Body of pancreas (tissue), 4 donors: ENCODE measurements at places on chromosomes 12 and 14. TPM values are rescaled to one million over a fixed set of nuclear protein-coding genes. Genes with fewer than 3 reads are reported as not detected.

GRCh38 chr14:89473989-89474388, 57.0 kb upstream of the FOXN3 start:
- H3K36me3 ChIP-seq = no peaks in the 10 kb centered on the region
- DNase-seq = no peak
- H3K4me1 ChIP-seq = peaks cover 16% of the 10 kb centered on the region
- H3K4me3 ChIP-seq = no peak overlapping the region
- no peak overlapping the region for H3K27ac ChIP-seq
- H3K27me3 ChIP-seq = no peaks in the 10 kb centered on the region

GRCh38 chr12:67996347-67996746, 7.1 kb downstream of the IFNG-AS1 start:
- DNase-seq = no peak
- H3K4me1 ChIP-seq = no peaks in the 10 kb centered on the region
- no peaks in the 10 kb centered on the region for H3K27me3 ChIP-seq
- H3K4me3 ChIP-seq = no peak overlapping the region
- no peaks in the 10 kb centered on the region for H3K36me3 ChIP-seq

DNA sequence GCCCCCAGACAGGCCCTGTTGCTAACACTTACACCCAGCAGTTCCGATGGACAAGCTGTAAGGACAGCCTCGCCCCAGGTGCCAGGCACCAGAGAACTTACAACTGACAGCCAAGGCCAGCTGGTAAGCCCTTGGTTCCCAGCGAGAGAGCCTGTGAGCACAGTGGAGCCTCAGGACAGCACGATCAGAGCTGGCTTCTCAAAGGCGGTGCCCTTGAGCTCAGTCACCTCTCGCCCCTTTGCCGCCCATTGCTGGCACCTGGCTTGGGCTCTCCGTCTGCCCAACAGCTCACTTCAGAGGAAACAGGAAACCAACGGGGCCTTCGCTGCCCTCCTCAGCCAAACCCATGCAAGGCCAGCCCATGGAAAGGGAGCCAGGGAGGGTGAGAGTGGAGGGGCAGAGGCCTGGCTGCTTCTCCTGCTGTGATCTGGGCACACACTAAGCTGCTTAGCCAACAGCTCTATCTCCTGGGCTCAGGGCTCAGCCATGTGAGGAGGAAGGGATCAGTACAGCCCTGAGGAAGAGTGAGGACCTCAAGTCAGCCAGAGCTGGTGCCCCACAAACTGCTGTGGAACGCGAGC, 98.5 kb downstream of the SINHCAF start:
- H3K36me3 ChIP-seq = no peaks in the 10 kb centered on the region

DNA sequence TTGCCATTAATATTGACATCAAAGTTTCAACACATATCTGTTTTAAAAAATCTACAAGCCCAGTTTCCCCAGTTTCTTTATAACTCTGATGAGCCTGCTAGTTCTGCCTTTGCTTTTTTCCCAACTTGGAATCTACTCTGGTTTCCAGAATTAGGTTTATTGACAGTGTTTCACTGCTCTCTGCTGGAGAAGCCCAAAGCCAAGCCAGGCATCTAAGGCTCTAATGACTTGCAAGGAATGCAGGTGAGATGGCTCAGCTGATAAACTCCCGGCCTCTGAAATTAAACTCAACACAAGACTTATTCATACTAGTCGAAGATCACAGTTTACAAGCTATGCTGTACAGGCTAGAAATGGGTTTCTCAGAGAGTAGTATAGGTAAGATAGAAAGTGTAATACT, 54.3 kb downstream of the HMGA2 start:
- peak overlapping the region; percentile 22 for H3K27ac ChIP-seq
- no peaks in the 10 kb centered on the region for H3K36me3 ChIP-seq
- no peak overlapping the region for H3K4me3 ChIP-seq

DNA sequence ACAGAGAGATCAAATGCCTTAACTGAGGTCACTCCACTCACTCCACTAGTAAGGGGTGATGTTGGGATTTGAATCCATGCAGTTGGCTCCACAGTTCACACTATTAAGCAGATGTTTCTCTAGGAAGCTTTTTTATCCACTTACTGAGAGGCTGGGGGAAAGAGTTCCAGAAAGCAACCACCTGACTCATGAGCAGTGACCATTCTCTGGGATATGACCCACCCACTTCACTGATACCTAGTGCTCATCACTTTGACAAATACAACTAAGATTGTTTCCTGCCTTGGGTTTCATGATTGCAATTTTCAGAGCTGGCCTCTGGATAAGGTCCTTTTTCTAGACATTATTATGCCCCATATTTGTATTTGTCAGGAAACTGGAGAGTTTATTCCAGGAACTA, 152.1 kb upstream of the PLEKHG7 start:
- peaks cover 72% of the 10 kb centered on the region for H3K4me1 ChIP-seq
- no peak for DNase-seq
- H3K27me3 ChIP-seq = no peaks in the 10 kb centered on the region
- H3K27ac ChIP-seq = no peak overlapping the region
- no peaks in the 10 kb centered on the region for H3K36me3 ChIP-seq

DNA sequence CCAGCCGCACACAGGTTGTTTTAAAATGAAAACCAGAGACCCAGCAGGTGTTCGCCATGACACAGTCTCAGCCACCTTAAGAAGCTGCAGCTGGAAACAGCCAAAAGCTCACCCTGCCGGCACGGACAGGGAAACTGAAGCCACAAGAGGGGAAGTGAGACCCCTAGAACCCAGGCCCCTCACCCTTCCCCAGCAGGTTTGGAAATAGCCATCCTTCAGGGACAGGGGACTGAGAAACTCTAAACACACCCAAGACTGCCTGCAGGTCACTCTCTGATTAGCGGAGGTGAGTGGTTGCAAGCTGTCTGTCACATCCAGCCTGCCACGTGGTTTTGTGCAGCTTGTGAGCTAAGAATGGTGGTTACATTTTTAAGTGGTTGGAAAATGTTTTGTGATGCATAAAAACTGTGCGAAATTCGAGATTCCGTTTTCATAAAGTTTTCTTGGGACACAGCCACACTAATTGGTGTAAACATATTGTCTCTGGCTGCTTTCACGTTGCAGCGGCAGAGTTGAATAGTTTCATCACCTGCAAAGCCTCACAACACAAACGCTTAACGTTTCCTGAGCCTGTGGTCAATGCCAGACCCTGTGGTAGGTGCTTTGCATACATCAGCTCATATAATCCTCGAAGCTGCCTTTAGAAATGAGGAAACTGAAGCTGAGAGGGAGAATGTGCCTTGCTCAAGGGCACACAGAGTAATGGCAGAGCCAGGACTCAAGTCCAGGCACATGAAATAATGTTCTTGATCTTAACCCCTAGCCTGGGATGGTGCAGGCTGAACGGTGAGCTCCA, 1.7 kb upstream of the SELPLG start:
- H3K4me3 ChIP-seq = no peak overlapping the region
- H3K27me3 ChIP-seq = no peaks in the 10 kb centered on the region
- H3K36me3 ChIP-seq = no peaks in the 10 kb centered on the region
- DNase-seq = peak; percentile 44

The CLEC4C gene
- total RNA-seq = not detected

DNA sequence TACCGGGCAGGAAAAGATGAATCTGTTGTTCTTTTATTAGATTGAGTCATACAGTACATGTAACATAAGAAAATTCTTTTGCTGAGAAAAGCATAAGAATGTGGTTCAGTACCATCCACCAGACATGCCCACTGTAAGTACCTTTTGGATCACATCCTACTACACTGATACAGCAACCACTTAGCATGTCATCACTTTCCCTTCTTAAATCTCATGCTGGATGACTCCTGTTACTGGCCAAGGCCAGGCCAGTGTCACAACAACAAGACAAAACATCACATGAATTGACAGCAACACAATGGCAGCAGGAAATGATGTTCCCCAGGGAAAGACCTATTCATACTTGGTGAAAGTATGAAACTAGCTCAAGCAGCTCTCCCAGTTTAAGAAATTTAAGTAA, 46.4 kb downstream of the STXBP6 start:
- H3K27me3 ChIP-seq = no peaks in the 10 kb centered on the region
- DNase-seq = no peak
- no peak overlapping the region for H3K4me3 ChIP-seq

DNA sequence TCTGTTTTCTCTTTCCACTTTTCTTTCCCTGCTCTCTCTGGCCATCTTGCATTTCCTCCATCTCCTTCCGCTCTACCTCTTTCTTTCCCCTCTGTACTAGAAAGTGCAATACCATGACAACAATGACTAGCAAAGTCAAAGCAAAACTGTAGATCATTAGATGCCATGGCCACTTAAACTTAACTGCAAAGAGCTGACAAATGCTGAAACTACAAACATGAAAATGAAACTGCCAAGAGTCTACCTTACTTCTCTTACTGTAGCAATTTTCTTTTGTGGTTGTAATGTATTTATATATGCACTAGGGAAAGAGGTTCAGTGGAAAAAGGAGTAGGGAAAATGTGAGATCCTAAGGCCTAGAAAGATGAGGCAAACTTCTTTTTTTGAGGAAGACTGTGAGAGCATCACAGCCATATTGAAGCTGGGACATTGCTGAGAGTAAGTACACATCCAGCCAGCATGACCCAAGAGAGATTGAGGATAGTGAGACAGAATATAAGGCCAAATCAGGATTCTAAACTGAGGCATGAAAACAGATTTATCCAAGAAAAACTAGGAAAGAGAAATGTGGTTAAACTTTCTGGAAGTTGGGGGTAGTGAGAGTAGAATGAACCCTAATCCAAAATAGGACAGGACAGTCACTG, 276.6 kb upstream of the NAV3 start:
- H3K4me1 ChIP-seq = no peaks in the 10 kb centered on the region
- H3K27me3 ChIP-seq = no peaks in the 10 kb centered on the region
- no peak for DNase-seq
- H3K4me3 ChIP-seq = no peak overlapping the region

DNA sequence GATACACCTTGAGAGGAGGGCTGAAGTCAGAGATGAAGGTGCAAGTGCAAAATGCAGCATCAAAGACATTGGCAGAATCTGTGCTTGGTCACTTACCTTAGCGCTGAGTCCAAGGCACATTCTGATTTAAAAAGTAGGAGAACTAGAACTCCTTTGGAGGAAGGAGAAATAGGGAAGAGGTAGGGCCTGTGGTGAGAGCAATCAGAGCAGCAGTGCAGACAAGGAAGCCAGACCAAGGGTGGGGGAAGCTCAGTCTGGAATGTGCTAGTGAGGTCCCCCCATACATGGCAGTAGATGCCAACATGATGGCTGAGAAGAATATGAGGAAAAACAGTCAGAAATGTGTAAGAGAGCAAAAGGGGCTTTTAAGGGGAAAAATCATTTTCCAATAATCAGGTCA, 206.5 kb downstream of the SSPN start:
- DNase-seq = no peak
- peaks cover 2% of the 10 kb centered on the region for H3K36me3 ChIP-seq
- H3K4me1 ChIP-seq = no peaks in the 10 kb centered on the region
- H3K27ac ChIP-seq = no peak overlapping the region

The ERH gene
- total RNA-seq = 35.5 TPM

The SAMD15 gene
- 0.52 TPM for total RNA-seq

- no peak overlapping the region for H3K4me3 ChIP-seq
- no peaks in the 10 kb centered on the region for H3K4me1 ChIP-seq
- H3K27ac ChIP-seq = no peak overlapping the region
- H3K36me3 ChIP-seq = no peaks in the 10 kb centered on the region
- DNase-seq = no peak
Observed at GRCh38 chr14:96888593-96888992, 91.4 kb downstream of the VRK1 start.

- no peak overlapping the region for H3K4me3 ChIP-seq
- H3K27ac ChIP-seq = peak overlapping the region; percentile 9
- no peaks in the 10 kb centered on the region for H3K4me1 ChIP-seq
- no peaks in the 10 kb centered on the region for H3K27me3 ChIP-seq
- peak; percentile 6 for DNase-seq
Observed at GRCh38 chr12:39199351-39199750, 243.6 kb downstream of the KIF21A start.

The SLC8B1 gene
- total RNA-seq = 44.2 TPM

- no peak overlapping the region for H3K27ac ChIP-seq
- no peaks in the 10 kb centered on the region for H3K27me3 ChIP-seq
- H3K36me3 ChIP-seq = no peaks in the 10 kb centered on the region
- H3K4me1 ChIP-seq = no peaks in the 10 kb centered on the region
- H3K4me3 ChIP-seq = no peak overlapping the region
Observed at GRCh38 chr12:102421802-102422583, 58.4 kb downstream of the IGF1 start.

The RNASE12 gene
- total RNA-seq = not detected

The HOXC12 gene
- total RNA-seq = not detected

- no peaks in the 10 kb centered on the region for H3K36me3 ChIP-seq
- no peaks in the 10 kb centered on the region for H3K27me3 ChIP-seq
- no peaks in the 10 kb centered on the region for H3K4me1 ChIP-seq
- no peak for DNase-seq
Observed at GRCh38 chr12:118044075-118044474, 16.9 kb downstream of the WSB2 start.

DNA sequence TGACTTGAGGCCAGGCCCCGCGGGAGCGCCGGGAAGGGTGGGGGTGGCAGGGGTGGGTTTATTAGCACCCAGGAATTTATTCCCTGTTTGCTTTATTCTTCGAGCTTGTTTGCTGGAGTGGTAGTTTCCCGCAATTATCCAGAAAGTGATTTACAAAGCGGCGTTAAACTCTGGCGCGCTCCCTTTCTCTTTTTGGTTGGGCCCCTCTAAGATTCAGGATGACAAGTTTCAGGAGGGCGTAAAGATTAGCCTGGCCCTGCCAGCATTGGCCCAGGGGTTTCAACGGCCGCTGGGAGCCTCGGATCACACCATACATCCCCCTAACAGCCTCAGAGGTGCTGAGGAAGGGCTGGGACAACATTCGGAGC, 444 bp upstream of the NKX2-8 start:
- H3K4me1 ChIP-seq = peaks cover 33% of the 10 kb centered on the region
- H3K36me3 ChIP-seq = no peaks in the 10 kb centered on the region
- DNase-seq = no peak
- no peak overlapping the region for H3K27ac ChIP-seq
- peaks cover 19% of the 10 kb centered on the region for H3K27me3 ChIP-seq

DNA sequence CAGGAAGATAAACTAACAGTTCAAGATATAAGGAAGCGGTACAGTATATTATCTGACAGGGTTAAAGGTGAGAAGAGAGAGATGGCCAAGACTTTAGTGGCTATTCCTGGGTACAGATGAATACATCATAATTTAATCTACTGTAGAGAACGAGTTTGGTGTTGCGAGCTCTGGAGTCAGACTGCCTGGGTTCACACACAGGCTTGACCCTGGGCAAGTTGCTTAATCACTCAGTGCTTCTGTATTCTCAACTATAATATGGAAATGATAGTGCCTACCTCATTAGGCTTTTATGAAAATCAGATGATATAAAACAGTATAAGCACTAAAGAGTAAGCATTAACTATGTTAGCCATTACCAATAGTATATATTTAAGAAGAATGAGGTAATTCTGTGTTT, 3.5 kb downstream of the PPM1H start:
- no peak for DNase-seq
- peaks cover 19% of the 10 kb centered on the region for H3K4me1 ChIP-seq
- H3K4me3 ChIP-seq = no peak overlapping the region

GRCh38 chr12:78732481-78732880, 132.1 kb upstream of the SYT1 start:
- DNase-seq = no peak
- H3K4me1 ChIP-seq = no peaks in the 10 kb centered on the region
- no peak overlapping the region for H3K27ac ChIP-seq

The SERPINA9 gene
- not detected for total RNA-seq
